Stimulated activated CD8-positive, alpha-beta memory T cell treated with anti-CD3 and anti-CD28 coated beads, Interleukin-4, amount 100 ng/mL, for 48 hours (primary cell): ENCODE measurements at places on chromosomes 2 and 18.

DNA sequence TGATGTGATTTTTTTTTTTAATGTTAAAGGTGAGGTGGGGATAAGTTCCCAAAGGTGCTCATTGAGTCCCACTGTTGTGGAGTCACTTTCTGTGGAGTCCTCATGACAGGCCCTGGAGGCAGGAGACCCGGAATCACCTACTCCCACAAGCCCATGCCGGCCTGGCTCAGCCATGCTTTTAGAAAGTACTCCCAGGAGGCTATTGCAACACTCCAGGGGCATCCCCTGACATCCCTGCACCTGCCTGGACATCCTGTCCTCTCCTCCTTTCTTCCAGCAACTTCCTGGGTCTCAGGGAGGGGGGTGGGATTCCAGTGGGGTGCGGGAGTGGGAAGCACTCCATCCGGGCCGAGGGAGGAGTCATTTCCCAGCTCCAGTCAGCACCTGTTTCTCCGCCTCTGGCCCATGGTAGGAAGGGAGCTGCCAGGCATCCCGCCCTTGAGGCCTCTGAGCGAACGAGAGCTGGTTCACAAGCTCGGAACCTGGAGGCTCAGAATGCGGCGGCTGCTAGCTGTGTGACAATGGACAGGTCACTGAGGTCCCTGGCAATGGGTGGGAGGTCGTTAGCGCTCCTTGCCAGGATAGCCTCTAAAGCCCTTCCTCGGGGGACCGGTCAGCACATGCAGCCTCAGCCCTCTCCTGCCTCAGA, 163.9 kb upstream of the ID2 start:
- DNase-seq = no peak

DNA sequence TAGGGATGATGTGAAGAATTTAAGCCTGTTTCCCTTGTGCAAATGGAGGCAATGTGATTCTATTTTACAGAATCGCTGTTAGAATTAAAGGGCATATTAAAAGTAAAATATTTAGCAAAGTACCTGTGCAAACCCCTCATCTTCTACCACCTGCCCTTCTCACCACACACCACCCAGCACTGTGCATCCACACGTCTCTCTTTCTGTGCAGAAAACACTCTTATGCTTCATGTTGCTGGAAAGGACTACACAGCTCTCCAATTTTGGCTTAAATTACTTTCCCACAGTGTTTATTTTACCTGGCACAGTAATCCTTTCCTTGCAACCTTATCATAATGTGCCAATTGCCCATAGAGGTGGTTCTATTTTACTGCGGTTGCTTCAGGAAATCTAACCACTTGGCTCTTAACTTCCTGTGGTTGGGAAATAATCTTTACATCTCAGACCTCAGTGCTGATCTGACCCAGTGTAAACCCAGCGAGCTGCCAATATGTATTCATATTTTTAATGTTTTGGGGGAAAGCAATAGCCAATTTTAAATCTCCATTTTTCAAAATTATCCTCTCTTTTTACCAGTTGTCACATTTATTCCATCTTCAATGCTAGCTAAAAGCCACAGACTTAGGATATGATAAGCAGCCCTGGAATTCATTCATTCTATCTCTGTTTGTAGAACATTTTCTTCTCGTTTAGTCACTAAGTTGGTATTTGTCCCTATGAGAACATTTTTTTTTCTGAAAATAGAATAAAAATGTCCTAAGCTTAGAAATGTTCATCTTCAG, 250.9 kb downstream of the DSEL start:
- DNase-seq = no peak

DNA sequence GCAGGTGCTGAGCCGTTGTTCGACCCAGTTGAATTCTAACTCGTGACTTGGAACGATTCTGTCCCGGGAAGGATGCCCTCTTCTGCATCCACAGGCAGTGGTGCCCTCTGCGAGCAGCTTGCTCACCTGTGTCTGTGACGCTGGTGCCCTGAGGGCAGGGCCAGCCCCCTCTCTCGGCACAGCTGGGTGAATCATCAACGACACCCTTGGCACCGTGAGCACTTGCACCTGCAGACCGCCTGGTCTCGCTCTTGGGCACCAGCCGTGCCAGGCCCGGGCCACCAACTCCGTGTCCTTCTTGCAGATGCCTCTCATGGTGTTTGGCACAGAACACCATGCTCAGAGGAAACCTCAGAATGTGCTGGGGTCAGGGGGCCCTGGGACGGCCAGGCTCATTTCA, 75.0 kb downstream of the SLC66A2 start:
- no peak for DNase-seq

GRCh38 chr18:10564975-10565773, 39.3 kb downstream of the NAPG start:
- DNase-seq = no peak

- no peak for DNase-seq
Measured at GRCh38 chr18:34817636-34818035, 107.5 kb downstream of the DTNA start.

- no peak for DNase-seq
Measured at GRCh38 chr2:212752730-212753351, 214.2 kb upstream of the ERBB4 start.

DNA sequence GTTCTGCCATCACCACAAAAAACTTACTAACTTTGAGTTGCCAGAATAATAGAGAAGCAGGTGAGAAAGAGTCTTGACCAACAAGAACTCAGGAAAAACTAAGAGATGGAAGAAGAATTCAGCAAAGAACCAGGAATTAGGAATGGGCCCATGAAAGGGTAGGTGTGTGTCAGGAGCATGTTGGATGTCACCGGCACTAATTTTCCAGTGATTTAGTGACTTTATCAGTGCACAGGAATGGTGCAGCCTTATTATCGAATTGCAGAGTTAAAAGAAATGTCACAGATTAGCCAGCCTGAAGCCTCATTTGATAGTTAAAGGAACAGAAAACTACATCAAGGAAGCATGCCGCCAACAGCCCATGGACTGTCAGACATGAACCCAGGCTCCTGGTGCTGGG, 9.0 kb upstream of the BOD1L2 start:
- DNase-seq = no peak

- DNase-seq = no peak
Measured at GRCh38 chr2:163401481-163401880, 334.3 kb downstream of the FIGN start.

DNA sequence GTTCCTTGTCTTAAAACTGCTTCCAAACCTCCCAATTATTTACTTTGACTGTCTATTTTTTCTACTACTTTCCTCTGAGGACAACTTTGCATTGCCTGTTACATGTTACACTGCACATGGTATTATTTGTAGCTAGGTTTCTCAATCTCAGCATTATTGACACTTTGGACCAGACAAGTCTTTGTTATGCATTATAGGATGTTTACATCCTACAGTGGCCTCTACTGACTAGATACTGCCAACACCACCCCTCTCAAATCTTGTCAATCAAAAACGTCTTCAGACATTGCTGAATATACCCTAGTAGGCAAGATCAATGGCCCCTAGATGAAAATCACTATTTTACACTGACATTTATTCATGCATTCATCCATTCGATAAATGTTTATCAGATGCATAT, 129.6 kb upstream of the DNAJC10 start:
- DNase-seq = no peak

- DNase-seq = no peak
Measured at GRCh38 chr2:155965415-155966063, 367.0 kb downstream of the NR4A2 start.

- peak; percentile 89 for DNase-seq
Measured at GRCh38 chr2:54330162-54330925, 74.3 kb upstream of the TSPYL6 start.

GRCh38 chr2:236241181-236242056, 22.8 kb downstream of the ASB18 start:
- no peak for DNase-seq

DNA sequence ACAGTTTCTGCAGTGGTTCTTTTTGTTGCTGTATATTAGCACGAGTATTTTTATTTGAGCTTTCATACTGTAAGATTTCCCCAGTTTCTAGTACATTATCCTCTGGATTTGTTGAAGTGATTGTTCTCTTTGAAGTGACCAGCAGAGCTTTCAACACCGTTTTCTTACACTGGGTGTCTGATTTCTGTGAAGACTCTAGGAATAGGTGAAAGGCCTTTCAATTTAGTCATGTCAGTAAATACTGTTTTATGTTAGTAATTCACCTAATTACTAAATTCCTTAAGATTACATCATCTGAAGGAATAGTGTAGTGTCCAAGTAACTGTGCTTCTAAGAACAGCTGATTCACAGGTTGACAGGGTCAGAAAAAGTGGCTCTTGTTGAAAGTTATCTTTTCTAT, 2.3 kb downstream of the PPM1B start:
- DNase-seq = no peak

DNA sequence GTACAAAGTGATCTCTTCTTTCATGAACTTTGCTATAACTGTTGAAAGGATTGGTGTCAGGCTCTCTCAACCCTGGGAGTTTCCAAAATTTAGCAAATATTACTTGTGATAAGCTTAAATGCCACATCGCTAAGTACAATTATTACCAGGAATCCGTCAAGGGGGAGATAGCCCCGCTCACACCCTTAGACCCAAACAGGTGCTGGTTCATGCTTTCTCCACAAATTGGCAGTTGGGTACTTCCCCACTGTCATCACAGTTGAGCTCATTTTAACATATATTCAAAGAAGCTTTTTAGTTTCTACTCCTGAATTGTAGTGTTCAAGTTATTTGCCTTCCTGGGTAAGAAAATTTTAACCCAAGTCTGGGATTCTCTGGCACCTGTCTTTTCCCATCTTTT, 29.8 kb upstream of the EPB41L5 start:
- no peak for DNase-seq

DNA sequence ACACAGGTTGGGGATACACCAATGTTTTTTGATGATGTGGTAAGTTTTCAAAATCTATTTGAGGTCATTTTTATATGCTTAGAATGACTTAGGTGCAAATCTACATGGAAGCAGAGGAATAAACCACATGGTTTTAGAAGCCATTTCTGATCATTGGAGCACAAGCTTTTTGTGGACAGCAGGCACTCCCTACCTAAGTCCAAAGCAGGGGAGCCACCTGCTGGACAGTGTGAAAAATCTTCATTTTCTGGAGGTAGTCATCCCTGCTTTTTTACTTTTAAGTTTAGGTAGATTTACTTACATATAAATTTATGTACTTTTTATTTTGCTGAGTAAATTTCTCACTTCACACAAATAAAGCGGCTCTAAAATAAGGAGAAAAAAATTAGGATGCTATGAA, 323.2 kb downstream of the PLCL1 start:
- peak; percentile 53 for DNase-seq

GRCh38 chr2:203934041-203934492, 2.5 kb upstream of the ICOS start:
- peak; percentile 62 for DNase-seq

DNA sequence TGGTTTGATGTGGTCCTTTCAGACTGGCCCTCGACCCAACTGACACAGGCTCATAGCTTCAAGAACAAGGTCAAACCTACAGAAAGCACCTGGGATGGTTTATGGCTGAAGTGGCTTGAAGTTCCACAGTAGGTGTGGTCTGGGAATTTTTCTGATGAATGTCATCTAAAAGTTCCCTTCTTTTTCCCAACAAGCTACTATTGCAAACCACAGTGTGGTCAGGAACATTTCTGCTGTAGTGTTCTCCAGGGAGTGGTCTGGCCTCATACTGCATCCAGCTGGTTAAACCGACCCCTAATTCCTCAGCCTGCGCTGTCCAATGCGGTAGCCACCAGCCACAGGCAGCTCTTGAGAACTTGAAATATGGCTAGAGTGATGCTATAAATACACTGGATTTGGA, 92.7 kb downstream of the FAM124B start:
- DNase-seq = no peak

DNA sequence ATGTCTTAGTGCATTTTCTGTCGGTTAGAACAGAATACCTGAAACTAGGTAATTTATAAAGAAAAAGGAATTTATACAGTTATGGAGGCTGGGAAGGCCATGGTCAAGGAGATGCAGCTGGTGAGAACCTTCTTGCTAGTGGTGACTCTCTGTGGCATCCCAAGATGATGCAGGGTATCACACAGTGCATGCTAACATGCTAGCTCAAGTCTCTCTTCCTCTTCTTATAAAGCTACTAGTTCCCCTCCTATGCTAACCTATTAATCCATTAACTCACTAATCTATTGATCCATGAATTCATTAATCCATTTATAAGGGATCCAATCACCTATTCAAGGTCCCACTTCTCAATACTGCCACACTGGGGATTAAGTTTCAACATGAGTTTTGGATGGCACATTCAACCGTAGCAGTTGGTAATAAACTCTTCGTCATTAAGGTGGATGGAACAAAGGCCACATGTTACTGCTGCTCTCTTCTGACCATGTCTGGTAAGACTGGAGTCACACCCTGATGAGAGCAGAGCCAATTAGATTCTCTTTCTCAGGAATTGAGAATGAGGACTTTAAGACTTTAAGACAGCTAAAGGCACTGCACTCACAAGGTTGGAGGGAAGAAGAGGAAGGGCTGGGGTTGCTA, 211.6 kb upstream of the SMAD7 start:
- DNase-seq = no peak

GRCh38 chr2:218710687-218711549, at the start of gene TTLL4:
Gene TTLL4, plus strand, starts transcription at chr2:218710835. Its CDS starts 26,842 bp downstream, at chr2:218737677.
- peak; percentile 98 for DNase-seq

- DNase-seq = no peak
Measured at GRCh38 chr2:1704631-1705556, 39.4 kb downstream of the PXDN start.

- no peak for DNase-seq
Measured at GRCh38 chr2:43538034-43538670, 57.7 kb downstream of the THADA start.

- DNase-seq = no peak
Measured at GRCh38 chr2:200470230-200470629, 39.6 kb downstream of the KCTD18 start.

- DNase-seq = no peak
Measured at GRCh38 chr2:12930391-12930790, 213.7 kb downstream of the TRIB2 start.

- DNase-seq = no peak
Measured at GRCh38 chr2:183898641-183899040, 699.7 kb upstream of the ZNF804A start.

- no peak for DNase-seq
Measured at GRCh38 chr2:99816908-99817307, 325.5 kb downstream of the AFF3 start.

DNA sequence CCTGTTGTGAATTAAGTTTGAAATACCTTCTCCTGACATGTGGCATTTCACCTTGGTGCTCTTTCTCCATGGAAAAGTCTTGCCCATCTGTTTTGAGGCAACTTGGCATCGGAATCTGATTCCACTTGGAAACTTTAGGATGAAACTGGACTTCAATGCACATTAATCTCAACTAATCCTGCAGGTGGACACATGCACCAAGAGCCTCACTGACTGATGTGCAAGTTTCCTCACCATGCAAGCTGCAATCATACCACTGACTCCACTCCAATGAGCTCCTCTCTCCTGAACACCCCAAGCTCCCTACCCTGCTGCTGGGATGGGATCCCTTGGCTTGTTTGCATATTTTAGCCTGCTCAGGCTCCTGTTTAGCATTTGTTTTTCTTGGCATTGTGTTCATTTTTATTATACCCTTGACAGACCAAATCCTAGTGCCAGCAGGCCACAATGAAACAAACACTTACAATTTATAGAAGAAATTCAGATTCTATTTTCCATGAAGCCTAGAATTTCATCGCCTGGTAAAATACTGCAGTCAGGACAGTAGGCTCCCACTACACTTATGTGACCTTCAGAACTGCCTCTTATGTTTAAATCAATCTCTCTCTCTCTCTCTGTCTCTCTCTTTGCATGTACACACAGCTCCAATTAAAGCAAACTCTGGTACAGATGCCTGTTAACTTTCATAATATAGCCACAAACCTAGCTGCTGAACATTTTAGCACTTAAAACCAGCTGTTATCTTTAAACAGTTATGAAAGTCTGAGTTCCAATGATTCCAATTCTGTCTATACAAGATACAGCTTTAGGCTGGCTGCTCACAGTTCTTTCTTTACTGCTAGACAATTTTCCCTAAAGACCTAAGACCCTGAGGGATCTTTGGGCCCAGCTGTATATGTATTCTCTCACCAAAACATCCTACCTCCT, 141.5 kb downstream of the OSR1 start:
- DNase-seq = no peak
